ENCODE measurements at places on chromosomes 6 and 20.

- no peak for DNase-seq
Measured at GRCh38 chr20:38818113-38819065, 12.9 kb downstream of the PPP1R16B start.

- DNase-seq: no peak
Measured at GRCh38 chr6:170153436-170154319, 137.2 kb downstream of the DLL1 start.

DNA sequence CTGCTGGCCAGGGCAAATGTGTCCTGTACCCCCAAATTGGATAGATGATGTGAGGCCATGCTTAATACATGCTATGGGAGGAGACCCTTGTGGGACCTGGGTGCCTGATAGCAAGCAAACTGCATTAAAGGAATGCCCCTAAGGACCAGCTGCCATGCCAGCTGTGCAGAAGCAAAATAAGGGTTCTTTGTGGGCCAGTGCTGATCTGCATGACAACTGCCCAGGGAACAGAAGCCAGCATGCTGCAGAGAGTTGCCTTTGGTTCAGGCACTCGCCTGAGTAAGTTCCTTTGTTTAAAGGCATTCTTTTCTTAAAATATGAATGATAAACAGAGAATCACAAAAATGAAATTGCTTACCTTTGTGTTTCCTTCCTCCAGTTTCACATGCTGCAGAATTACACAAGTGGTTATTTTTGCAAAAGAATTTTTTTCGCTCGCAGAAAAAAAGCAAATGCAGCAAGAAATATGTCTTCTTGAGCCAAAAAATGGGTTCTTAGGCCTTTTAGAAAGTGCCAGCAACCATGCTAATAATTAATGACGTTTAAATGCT lies 6.9 kb upstream of the SYNDIG1 start:
- no peak for DNase-seq

- DNase-seq: no peak
Measured at GRCh38 chr6:8000188-8000596, 64.0 kb downstream of the BLOC1S5 start.

- DNase-seq: no peak
Measured at GRCh38 chr6:45431317-45432065, 53.8 kb upstream of the SUPT3H start.

DNA sequence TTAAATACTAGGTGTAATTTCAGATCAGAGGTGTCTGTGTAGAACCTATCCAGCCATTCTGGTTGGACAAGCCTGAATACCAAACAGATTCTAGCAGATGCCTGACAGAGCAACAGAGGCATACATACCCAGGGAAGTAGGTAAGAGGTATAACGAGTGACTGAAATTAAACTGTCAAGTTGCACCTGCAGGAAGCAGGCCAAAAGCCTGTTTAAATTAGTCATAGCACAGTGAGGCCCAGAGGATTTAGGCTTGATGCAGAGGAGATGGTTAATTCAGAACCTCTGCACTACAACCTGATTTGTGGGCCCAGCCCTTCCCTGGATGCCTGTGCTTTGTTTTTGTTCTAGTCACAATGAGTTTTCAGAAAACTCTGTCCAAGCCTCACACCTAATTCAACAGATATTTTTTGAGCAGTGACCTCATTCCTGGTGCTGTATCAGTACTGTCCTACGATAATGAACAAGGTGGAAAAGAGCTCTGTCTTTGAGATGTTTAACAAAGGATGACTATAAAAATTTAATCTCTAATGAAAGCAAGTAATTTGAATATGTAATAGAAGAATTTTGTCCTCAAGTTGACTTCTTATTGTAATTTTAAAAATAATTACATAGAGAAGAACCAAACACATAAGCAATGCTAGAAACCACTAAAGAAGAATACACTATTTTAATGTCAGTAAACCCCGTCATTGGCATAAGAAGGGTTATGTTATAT lies 31.7 kb downstream of the C6orf58 start:
- DNase-seq: no peak

GRCh38 chr6:37630281-37630799 lies 67.3 kb downstream of the MDGA1 start:
- DNase-seq: no peak

DNA sequence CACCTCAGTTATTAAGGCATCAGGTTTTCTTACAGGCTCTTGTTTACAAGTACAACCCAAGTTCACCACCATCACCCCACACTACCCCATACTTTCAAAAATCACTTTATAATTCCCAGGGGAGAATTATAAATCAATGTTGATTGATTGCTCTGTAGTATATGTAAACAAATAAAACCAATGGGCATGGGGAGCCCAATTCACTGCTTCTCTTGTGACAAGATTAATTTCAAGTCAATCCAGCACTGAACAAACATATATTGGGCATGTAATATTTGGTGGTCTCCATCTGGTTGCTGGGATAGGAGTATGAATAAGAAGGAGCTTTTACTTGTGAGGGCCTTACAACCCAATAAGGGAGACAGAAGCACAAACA lies 95.8 kb downstream of the CLVS2 start:
- DNase-seq: no peak

- DNase-seq: no peak
Measured at GRCh38 chr6:93418408-93419303, 703 bp downstream of the EPHA7 start.

DNA sequence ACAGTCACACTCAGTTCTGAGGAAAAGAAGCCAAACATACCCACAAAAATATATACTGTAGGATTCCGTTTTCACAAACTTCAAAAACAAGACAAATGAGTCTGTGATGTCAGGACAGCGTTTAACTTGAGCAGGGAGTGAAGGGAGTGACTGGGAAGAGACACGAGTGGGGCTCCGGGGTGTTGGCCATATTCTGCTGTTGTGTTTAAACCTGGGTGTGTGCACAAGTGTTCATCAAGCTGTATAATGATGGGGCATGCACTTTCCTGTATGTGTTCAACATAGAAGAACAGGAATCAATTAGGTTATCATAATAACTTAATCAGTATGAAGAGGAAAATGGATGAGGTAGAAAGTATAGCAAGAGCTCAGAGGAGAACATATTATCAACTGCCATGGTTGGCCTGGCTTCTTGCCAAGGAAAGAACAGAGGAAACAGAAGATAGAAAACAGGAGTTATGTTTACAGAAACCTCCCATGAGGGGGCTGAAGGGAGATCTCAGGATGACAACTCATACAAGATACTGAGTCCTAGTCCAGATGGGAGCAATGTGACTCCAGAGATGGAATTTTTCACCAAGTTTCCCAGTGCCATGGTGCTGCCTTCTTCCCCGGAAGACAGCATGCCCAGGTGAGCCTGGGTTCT lies 15.1 kb upstream of the AFDN start:
- DNase-seq: no peak

DNA sequence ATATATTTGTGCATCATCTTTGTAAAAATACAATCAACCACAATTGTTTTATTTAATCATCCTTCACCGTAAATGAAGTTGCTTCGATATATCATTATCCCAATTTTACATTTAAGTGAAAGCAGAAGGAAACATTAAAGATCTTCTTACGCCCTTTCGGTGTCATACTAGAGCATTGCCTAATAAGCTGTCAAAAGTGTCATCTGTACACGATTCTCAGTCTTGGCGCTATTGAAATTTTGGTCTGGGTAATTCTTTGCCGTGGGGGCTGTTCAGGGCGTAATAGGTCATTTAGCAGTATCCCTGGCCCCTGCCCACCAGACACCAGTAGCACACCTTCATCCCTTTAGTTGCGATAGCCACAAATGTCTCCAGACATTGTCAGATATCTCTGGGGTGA lies 40.4 kb upstream of the TMEM170B start:
- DNase-seq: no peak

GRCh38 chr6:15550546-15551123 lies 112.2 kb downstream of the DTNBP1 start:
- DNase-seq: no peak

- no peak for DNase-seq
Measured at GRCh38 chr20:41232973-41233926, 84.3 kb downstream of the ZHX3 start.

DNA sequence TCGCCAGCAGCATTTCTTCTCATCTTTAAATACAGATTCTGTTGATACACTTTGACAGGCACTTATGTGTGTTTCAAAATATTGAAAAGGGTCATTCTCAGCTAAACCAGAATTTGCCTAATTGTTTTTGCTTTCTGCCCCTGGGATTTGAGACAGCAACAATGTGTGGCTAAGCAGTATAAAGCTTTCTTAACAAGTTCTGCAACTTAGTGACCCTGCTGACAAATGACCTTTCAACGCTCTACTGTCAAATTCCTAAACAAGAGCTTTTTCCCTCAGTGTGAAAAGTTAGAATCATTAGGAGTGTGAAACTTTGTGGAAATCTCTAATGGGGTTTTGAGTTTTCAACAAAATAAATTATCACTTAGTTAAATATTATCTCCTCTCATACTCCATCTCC lies 414.6 kb downstream of the RFPL4B start:
- DNase-seq: no peak

DNA sequence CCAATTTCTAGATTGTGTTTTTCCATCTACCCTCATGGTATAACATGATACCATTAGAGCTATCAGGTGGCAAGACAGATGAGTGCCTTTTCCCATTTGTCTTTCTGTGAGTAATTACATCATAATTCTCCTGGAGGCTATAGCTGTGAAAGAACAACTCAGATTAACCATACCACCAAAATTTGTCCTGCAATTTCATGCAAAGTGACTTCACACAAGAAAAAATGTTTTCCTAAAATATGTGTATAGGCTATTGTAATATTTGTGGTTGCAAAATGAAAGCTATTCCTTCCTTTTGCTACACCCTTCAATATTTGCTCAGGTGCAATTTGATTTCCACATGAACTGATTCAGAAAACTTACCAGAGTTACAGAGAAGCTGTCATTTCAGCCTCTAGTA lies 547.7 kb upstream of the ID4 start:
- no peak for DNase-seq

DNA sequence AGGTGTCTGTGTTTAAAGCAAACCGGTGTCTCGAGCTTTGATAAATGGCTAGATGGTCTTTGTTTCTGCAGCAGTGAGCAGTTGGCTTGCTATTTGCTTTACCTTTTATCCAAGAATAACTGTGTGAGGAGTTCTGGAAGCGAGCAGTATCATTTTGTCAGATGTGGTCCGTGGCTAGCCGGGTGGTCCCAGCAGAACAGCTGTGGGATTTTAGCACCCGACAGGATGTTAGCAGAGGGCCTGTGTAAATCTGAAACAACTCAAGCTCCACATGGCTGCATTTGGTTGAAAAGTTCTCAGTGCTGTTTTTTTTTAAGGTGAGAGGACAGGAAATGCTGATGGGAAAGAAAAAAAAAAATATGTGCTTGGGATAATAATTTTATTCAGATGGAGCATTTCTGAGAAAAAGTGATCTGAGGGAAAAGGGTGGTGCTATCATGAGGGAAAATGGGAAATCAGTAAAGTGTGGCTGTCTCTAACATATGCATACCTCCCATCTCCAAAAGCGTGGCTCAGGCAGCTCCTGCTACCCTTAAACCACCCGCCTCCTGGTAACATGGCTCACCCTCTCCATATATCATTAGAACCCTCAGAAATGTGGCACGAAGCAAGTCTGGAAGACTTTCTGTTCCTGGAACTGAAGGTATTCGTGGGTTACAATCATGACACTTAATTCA lies 215.4 kb downstream of the TSHZ2 start:
- no peak for DNase-seq

DNA sequence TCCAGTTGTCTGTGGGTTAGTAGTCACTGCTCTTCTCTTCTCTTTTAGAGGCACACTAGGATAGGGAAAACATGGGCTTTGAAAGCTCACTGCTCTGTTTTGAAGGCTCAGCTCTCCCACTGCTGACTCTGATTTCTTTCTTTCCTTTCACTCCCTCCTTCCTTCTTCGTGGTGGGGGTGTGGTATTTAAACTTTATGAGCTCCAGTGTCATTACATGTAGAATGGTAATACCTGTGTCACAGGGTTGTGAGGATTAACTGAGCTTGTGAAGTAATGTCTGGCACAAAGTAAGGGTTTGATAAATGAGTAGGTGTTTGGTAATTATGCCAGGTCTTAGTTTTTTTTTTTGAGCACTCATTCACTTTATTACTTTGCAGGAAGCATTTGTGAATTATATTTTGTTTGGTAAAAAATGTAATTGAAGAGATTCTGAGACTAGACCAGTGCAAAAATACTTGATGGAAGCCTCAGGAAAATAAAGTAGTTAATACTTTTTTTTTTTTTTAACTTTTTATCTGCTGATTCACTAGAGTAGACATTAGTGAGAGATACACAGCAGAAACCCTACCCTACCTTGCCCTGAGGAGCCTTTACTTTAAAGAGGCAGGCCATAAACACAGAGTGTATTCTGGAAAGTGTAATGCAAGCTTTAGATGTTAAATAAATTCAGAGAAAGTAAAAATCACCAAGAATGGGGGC lies 17.3 kb downstream of the SMAP1 start:
- no peak for DNase-seq

DNA sequence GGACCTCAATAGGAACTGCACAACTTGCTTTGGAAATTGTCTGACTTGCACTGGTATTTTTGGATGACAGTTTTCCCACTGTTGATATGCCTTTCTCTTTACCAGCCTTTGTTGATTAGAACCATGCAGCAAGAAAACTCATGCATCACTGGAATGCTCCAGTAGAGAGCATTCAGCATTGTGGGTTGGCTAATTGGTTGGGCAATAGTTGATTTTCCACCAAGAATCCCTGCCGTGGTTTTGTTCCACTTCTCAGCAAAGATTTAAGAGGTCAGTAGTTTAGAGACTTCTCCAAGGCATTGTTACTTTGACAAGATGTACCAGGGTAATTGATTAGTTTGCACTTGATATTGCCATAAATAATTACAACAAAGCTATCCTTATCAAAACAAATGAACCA lies 260.0 kb downstream of the DHX35 start:
- DNase-seq: no peak

DNA sequence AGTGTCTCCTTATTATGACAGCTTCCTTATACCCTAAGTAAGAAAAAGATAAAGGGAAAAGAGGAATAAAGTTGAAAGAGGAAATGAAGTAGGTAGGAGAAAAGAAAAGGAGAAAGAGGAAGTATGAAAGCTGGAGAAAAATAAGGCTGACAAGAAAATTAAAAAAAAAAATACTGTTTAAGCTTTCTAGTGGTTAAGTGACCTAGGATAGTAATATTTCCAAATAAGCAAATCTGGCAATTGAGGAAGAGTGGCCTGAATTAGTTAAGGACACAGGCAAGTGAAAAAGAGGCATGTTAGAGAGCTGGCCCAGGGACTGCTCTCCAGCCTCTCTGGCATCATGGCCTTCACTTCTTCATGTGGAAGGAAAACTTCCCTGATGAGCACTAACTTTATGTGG lies 76.5 kb upstream of the ADGRF1 start:
- no peak for DNase-seq

DNA sequence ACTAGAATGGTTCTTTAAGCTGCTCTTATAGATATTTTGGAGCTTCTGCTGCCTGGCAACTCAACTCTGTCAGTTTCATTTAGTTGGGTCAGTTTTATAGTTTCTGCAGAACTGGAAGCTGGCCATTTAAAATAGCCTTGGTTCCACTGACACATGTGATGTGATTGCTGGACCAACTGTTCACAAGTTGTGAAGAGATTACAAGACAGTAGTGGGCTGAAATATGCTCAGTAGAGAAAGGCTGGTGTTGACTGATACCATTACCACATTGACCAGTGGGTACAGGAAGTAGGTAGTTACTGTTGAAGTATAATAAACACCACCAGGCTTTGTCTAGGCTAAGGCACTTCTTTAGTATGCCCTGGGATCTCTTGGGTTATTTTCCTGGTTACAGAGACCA lies 39.0 kb downstream of the BCKDHB start:
- DNase-seq: no peak

Measured in Caco-2 (cell line).